Fibroblast of pulmonary artery (primary cell): ENCODE measurements at places on chromosomes 5 and 9.

DNA sequence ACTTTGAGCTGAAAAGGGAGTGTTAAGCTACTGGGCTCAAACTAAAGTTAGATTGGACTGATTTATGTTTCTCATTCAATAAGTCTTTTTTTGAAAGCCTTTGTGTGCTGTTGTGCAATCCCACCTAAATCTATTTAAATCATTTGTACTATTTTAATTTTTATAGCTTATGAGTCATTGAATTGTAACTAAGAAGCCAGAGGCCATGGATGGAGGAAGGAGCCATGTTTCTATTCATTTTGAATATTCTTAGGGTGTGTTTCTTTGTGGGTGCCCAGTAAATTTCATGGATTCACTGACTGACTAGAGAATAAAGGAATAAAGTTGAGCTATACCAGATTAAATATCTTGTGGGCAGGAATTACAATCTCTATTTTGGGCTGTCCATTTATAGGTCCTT, 238.5 kb downstream of the KIF4B start:
- no peak for DNase-seq

DNA sequence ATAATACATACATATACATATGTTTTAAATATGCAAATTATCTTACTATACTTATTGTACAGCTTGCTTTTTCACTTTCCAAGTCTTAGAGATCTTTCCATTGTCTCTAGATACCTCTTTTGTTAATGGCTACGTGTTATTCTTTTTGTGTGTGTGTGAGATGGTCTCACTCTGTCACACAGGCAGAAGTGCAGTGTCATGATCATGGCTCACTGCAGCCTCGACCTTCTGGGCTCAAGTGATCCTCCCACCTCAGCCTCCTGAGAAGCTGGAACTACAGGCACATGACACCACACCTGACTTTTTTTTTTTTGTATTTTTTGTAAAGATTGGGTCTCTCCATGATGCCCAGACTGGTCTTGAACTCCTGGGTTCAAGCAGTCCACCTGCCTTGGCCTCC, 2.8 kb downstream of the OSMR start:
- DNase-seq = no peak

DNA sequence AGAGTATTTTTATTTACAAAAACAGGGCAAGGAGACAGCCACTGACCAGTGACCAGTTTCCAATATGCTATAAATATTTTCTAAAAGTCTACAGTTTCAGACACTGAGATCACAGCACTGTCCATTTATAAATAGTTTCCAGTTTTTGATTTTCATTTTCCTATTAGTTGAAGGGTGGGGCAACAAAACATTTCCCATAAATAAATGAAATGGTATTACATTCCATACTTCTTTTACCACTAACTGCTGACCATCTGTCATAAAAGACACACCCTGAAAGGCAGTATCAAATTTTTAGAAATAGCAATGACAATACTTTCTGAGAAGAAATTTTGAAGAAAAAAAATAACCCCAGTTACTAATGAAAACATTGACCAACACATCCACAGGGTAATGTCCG, 126.7 kb downstream of the ARSB start:
- no peak for DNase-seq

DNA sequence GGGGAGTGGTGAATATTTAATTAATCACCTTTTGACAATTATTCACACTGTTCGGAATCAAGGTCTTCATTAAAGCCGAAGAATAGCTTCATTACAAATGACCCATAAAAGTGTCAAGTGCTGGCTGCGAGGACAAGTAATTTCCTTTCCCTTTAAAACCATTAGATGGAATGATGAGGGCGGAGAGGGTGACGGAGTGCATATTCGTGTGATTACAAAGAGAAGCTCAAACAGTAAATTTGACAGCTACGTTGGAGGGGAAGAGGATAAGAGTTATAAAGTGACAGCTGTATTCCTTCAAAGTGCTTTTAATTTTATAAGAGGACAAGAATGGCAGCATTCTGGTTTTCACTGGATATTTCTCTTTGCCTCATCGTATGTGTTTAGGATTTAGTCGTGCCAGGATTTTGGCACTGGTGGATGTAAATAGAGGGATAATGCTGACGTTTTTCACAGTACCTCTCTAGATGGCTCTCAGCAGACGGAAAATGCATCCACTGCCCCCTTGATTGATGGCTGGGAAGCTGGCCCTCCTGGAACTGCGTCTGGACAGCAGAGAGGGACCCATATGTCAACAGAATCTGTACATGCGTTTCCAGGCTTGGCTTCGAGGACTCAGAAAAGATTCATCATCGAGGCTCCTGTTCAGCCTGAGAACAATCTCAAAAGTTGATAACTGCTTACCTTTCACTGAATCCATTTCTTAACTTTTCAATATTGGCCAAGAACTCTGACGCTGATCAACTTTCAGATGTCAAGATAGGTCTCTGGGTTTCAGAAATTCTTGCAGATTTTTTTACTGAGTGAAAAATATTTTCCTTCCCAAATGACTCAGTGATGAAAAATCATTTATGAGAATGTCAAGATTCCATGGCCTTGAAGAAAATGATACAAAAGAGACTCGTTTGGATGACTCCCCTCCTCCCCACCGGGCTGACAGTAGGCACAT, 50.4 kb upstream of the IRX2 start:
- DNase-seq = no peak

DNA sequence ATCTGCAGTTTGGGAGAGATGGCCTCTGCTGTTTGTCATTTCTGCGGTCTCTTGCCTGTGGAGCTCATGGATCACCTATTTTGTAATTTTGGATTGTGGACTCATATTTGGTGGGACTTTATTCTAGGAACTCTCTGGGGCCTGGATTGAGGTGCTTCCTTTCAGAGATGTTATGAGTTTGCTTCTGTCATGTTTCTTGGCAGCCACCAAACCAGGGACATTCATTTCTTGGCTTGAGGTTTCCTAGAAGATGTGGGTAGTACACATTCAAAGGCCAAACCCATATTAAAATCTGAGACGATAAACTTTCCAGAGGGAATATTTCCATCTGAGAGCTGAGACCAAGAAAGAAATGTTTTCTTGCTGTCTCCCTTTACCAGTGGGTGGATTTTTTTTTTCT, 37.2 kb upstream of the GADD45G start:
- no peak for DNase-seq

DNA sequence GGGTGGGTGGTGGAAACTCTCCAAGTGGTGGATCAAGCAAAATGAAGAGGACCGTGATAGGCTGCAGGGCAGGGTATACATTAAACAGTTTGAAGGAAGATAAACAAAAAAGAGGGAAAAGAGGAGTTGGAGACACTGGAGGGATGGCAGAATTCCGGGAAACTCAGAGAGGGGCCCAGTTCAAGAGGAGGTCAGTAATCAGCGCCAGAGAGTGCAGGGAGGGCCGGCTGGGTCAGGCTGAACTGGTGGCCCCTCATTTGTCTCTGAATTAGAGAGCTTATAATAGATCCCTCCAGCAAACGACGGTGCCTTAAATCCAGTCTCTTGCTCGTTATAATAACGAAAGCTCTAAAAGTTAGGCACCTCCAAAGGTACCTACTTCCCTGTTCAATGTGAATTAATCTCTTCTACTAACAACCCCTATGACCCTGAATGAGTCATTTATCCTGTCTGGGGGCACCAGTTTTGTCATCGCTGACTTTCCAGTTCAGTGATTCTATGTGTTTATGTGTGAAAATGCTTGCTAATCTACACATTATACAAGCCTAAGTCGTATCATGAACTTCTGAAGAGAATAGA, 2.4 kb upstream of the ZSWIM6 start:
- DNase-seq = peak; percentile 14

- DNase-seq = no peak
Observed at GRCh38 chr5:9953691-9954090, 296.0 kb downstream of the ATPSCKMT start.

DNA sequence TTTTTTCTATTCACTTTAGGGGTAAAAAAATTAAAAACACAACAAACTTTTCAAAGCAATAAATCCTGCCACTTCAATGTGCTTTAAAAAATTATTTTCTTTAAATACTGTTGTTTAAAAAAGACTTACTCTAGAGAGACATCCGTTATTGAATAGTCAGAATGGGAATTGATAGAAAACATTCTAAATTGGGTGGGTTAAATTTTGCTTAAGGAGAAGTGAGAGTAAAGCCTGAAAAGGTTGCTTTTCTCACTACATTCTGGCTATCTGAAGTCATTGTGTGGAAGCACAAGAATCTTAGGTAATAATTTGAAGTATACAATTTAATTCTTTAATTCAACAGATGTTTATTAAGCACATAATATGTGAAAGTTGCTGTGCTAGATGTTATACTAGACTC, 509.3 kb downstream of the NR2F1-AS1 start:
- no peak for DNase-seq

DNA sequence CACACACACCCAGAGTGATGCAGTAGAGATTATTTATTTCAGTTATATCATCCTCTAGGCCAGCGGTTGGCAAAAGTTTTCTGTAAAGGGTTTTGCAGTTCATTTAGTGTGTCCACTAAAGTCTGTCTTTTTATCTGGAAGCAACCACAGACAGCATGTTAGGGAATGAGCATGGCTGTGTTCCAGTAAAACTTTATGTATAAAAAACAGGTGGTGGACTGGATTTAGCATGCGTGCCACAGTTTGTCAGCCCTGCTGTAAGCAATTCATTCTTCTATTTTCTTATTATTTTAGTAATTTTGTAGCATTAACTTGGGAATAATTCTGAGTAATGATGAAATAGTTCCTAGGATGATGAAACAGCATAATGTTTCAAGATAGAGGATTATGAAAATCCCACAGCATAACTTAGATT, 51.7 kb downstream of the CCNH start:
- DNase-seq = peak; percentile 45

DNA sequence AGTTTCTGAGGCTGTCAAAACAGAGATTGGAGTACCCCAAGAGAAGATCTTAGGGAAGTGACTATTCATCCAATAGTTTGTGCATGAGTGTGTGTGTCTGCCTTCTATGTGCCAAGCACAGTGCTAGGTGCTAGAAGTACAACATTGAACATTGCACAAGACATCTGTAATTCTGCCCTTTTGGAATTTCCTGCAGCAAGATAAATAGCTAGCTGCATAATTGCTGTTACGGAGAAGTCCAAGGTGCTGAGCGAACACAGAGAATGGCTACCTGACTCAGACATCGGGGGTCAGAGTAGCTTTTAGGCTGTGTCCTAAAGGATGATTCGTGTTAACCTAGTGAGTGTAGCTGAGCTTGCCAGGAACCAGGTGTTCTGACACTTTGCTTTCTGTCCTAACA, 44.8 kb downstream of the PAPPA start:
- DNase-seq = peak; percentile 57

GRCh38 chr5:150578781-150579461, 61.5 kb upstream of the SYNPO start:
- no peak for DNase-seq

- DNase-seq = peak; percentile 69
Observed at GRCh38 chr5:67038817-67039603, 157.6 kb downstream of the CD180 start.

DNA sequence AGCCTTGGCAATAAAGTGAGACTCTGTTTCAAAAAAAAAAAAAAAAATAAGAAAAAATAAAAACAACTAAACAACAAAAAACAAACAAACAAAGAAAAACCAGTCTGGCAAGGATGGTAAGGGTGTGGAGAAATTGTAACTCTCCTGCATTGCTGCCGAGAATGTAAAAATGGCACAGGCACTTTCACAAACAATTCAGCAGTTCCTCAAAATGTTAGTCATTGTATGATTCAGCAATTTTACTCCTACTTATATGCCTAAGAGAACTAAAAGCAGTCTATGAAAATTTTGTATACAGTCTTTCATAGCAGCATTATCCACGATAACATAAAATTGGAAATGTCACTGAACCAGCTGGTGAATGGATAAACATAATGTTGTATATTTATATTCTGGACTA, 280.4 kb downstream of the CDH9 start:
- no peak for DNase-seq

DNA sequence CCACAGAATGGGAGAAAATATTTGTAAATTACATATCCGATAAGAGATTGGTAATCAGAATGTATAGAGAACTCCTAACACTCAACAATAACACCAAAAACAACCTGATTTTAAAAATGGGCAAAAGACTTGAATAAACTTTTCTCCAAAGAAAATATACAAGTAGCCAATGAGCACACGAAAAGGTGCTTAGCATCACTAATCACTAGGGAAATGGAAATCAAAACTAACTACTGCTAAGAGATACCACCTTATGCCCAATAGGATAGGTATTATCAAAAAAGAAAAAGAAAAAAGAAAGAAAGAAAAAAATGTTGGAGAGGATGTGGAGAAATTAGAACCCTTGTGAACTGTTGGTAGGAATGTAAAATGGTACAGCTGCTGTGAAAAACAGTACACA, 212.1 kb downstream of the TLR4 start:
- no peak for DNase-seq

DNA sequence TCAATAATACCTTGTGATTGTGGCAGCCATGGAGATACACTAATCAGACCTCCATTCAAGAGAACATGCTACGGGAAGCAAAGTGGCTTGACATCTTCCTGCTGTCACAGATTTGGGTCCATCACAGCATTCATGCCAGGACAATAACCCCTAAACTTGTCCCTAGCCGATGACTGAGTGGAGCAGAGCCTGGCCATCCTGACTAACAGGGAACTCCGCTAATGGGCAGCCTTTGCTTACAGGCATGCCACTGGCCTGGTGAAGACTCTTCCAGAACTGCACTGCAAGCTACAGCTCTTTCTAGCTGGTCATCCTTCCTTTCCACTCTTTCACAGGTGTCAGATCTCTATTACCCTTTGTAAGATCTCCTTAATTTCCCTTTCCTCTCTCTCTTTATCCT, 16.0 kb downstream of the FAM174A start:
- DNase-seq = no peak

- DNase-seq = no peak
Observed at GRCh38 chr5:177490311-177490991, 7.0 kb downstream of the PDLIM7 start.

GRCh38 chr5:138603249-138603920, 28.2 kb upstream of the HSPA9 start:
- DNase-seq = peak; percentile 56

GRCh38 chr5:98205691-98206461, 567.6 kb upstream of the RGMB start:
- peak; percentile 11 for DNase-seq

- no peak for DNase-seq
Observed at GRCh38 chr9:123424552-123425225, 68.7 kb downstream of the CRB2 start.

DNA sequence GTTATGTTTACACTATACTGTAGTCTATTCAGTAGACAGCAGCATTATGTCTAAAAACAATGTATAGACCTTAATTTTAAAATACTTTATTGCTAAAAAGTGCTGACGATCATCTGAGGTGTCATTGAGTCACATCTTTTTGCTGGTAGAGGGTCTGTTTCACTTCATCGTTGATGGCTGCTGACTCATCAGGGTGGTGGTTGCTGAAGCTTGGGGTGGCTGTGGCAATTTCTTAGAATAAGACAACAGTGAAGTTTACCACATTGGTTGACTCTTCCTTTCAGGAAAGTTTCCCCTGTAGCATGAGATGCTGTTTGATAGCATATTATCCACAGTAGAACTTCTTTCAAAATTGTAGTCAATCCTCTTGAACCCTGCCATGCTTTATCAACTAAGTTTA, 150.3 kb downstream of the FBXL7 start:
- DNase-seq = no peak

GRCh38 chr9:98912450-98912849, 31.3 kb upstream of the COL15A1 start:
- no peak for DNase-seq
